RPMI8226 (cell line): ENCODE measurements at places on chromosomes 3 and 15.

- no peak for DNase-seq
Observed at GRCh38 chr3:23493889-23494288, 290.8 kb downstream of the UBE2E2 start.

DNA sequence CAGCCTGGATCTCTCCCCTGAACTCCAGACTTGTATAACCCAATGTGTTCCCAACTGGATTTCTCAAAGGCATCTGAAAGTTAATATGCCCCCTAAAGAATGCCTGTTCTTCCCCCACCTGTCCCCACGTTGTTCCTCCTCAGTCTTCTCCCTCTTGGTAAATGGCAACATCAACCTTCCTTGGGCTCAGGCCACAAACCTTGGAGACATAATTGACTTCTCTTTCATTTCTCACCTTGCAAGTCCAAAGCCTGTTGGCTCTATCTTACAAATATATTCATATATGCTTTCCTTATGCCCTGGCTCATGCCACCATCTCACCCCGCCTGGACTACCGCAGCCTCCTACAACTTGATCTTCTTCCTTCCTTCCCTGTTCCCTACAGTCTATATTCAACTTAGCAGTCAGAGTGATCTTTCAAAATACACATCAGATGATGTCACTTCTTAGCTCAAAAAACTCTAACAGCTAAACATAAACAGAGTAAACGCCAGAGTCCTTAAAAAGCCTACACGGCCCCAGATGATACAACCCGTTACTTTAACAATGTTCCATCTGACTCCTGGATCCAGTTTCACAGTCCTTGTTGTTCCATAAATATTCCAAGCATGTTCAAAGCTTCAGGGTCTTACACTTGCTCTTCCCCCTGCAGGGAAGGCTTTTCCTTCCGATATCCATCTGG, 66.2 kb downstream of the ETV5 start:
- DNase-seq: no peak

- no peak for DNase-seq
Observed at GRCh38 chr15:98326804-98327203, 321.5 kb upstream of the IGF1R start.

- no peak for DNase-seq
Observed at GRCh38 chr3:187293516-187294430, 2.2 kb upstream of the MASP1 start.

DNA sequence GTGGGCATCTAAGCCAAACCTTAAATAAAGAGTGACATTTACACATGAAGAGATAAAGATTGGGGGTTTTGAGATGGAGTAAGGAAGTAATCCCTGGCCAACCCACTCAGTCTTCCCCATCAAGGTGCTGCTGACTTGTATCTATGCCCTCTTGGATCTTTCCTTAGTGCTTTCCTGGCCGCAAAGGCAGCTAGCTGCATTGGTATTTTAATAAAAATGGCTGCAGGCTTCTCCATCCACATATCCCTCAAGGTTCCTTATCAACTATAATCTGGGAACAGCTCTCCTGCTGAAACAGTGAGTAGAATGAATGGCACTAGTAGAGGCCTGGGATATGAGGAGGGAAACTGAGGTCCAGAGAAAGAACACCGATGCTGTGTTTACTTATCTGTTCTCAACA, 122.2 kb upstream of the ANKRD28 start:
- DNase-seq: no peak

DNA sequence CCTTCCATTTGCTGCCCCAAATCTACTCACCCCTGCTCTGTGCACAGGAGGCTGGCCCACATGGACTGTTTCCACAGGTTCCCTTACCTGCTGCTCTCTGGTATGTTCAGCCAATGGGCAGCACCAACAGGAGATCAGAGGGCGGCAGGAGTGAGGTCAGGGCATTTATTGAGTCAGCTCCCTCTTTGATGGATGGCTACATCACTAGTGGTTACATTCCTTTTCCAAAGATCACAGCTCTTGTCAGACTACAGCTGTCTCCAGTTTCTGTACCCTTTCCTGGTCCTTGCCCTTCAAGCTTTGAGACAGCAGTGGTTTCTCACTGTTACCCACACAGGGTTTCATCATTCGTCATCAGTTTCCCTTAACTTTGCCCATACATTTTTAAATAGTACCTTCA, 325.1 kb downstream of the SUCLG2 start:
- DNase-seq: no peak

- peak; percentile 11 for DNase-seq
Observed at GRCh38 chr15:64247906-64248541, 85.2 kb upstream of the PPIB start.

DNA sequence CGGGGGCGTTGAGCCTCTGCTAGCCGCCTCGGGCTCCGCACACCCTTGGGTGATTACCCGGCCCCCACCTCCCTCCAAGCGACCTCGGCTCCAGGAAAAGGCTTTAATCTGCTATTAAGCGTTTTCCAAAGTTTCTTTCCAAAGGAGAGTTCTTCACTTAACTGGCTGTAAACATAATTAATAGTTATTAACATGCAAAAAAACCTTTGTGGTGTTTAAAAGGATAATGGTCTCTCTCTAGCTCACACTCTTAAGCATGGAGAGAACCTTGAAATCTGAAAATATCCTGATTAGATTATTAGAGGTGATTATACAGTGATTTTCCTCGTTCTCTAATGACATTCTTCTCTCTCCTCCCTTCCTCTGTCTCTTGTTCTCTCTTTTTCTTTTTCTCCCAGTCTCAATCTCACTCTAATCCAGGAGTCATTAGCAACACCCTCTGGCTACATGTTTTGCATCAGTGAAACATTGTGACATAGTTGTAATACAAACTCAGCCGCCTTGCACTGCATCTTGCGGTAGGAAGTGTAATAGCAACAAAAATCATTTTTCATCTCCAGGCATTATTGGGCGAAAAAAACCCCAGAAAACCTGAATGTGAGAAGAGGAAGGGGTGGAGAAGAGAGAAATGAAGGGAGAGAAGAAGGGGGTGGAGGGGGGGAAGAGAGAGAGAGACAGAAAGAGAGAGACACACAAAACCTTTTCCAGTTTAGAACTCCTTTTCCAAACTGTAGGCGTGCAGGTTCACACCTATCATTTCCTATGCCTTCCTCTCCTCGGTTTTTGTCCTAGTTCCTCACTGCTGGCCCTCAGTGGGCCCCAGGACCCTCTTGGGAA, 24.4 kb downstream of the NR2F2 start:
- no peak for DNase-seq

DNA sequence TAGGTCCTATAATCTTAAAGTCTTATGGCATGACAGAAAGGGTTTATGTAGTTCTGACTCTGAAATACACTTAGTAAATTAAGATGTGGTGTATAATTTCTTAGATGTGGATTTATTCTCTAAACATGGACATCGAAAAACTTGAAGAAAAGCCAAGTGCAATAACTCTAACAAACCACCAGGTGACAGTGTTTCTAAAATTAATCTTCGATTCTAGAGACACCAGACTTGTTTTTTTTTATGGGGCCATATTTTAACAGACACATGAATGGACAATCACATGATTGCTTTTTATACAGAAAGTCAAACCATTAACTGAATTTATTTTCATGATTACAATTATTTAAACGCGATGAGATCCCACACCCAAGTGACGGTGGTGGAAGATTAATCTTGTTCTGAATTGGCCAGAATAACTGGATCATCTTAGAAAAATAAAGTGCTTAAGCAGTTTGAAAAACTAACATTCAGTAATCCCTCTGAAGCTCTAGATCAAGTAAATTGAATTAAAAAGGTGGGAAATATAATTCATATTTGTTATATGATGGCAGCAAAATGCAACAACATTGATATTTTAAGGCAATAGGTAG, 305.1 kb downstream of the LSAMP start:
- DNase-seq: peak; percentile 12

GRCh38 chr15:48805591-48805990, 5.3 kb downstream of the CEP152 start:
- DNase-seq: no peak

GRCh38 chr3:164851204-164851603, 227.1 kb downstream of the SI start:
- no peak for DNase-seq

DNA sequence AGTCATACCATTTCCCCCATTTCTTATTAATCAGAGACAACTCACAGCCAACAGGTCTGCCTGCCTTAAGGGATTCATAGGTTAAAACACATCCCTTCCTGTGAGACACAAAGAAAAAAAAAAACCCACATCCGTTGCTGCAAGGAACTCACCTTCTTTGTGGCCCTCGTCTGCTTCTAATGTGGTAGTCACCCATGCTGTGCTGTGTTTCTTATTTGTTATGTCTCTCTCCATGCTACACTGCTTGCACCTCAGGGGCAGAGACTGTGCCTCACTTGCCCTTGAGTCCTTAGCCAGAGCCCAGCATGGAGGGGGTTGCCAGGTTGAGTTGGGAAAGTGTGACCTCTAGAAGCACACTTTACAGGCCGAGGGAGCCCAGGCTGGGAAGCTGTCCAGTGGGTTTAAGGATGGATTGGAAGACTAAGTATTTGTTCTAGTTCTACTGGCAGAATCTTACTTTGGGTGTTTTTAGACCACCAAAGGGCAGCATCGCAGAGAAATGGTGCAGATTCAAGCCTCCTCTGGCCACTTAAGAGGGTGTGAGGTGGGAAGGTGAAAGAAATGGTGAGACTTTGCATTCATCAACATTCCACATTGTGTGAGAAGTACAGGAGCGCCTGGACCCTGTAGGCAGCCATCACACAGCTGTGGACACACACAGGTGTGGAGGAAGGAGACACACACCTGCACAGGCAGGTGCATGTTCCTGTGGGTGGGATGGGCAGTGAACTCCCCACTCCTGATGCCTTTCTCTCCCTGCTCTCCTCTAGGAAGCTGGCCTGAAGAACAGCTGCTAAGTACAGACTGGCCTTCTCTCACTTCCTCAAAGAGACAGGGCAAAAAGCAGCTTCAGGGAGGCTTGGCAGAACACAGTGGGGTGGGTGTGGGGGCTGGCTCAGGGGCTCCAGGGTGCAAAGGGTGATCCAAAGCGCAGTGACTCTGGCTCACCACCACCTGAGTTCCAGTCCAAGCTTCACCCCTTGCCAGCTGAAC, 48.8 kb downstream of the GLB1 start:
- peak; percentile 76 for DNase-seq

DNA sequence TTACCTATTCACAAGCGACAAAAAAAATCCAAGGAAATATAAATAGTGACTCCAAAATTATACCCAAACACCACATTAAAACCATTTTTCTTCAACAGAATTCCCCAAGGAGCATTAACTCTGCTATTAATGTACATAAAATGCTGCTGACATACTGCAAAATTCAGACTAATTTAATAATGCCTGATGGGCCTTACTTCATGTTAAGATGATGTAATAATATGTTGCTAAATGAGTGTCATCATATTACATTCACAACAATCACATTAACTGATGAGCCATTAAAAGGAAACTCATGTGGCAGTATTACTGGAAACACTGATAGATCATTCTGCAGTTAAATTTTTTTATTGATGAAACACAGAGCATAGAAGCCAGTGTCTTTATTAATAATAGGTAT, 204.9 kb upstream of the CGNL1 start:
- DNase-seq: no peak

- no peak for DNase-seq
Observed at GRCh38 chr15:98953000-98953787, 54.4 kb downstream of the PGPEP1L start.
